ENCODE measurements at places on chromosomes 2 and 18. TPM values are rescaled to one million over a fixed set of nuclear protein-coding genes. Genes with fewer than 3 reads are reported as not detected.

DNA sequence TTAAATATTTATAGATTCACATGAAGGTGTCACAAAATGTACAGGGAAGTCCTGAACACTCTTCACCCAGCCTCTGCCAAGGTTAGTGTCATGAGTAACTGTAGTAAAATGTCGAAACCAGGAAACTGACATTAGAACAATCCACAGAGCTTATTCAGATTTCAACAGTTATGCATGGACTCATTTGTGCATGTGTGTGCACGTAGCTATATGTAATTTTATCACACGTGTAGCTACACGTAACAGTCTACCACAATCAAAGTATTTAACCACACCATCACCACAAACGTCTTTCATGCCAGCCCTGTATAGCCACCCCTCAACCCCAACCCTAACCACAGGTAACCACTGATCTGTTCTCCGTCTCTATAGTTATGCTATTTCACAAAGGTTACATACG lies 211.7 kb upstream of the REV1 start:
- DNase-seq = no peak

DNA sequence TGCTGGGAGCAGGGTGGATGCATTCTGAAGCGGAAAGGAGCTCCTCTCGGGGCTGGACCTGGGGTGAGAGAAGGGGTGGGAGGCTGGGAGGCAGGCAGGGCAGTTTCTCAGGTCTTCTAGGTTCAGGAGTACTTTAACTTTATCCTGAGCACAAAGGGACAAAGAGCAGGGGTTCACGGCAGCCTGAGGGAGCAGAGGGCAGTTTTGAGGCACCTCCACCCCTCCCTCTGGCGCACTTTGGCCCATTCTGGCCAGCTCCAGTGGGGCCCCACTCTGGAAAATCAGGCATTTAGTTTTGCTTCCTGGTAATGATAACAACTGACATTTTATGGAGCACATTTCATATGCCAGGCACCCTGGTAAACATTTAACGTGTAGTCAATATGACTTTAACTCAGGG lies 14.3 kb downstream of the B3GNT7 start:
- DNase-seq = no peak

- no peak for DNase-seq
These were observed 497.7 kb downstream of the STK39 start for GRCh38 chr2:167749660-167750059.

GRCh38 chr2:105103481-105103880 lies 65.6 kb downstream of the MRPS9 start:
- DNase-seq = no peak

MSTN gene
- total RNA-seq = 0.41 TPM

B4GALT6 gene
- total RNA-seq = 4.6 TPM

DNA sequence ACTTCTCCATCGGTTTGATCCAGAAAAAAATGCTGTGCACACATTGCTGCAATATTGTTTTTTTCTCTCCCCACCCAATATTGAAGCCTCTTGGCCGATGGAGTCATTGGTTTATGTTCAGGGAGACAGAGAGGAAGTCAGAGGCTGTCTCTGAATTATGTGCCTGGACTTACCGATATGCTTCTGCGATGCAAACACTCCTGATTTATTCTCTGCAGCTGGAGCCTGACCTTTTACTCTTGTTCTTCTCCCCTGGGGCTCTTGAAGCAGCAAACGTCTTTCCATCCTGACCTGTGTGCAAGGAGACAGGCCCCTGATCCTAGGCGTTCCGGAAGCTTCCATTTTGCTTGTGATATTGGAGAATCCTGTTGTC lies 99.6 kb downstream of the PTGR3 start:
- no peak for DNase-seq

- no peak for DNase-seq
These were observed 407.1 kb downstream of the CDH19 start for GRCh38 chr18:66196805-66197204.

FOXI3 gene
- not detected for total RNA-seq
